Stomach (tissue), 19 donors: ENCODE measurements at places on chromosomes 4 and X. TPM values are rescaled to one million over a fixed set of nuclear protein-coding genes. Genes with fewer than 3 reads are reported as not detected.

Gene SLC4A4
- 54.9 TPM for total RNA-seq

Gene F9
- total RNA-seq: not detected

Gene LDB2
- total RNA-seq: 11.0 TPM

Gene PPP2R3B
- total RNA-seq: 15.8 TPM

Gene TBC1D8B
- total RNA-seq: 7.7 TPM

- no peak overlapping the region for H3K4me3 ChIP-seq
- no peaks in the 10 kb centered on the region for H3K27me3 ChIP-seq
- H3K27ac ChIP-seq: no peak overlapping the region
Measured at GRCh38 chr4:158993891-158994290, 109.0 kb upstream of the RAPGEF2 start.

GRCh38 chr4:108488865-108489264 is 131.5 kb upstream of the RPL34 start:
- H3K27ac ChIP-seq: no peak overlapping the region
- H3K36me3 ChIP-seq: no peaks in the 10 kb centered on the region
- no peaks in the 10 kb centered on the region for H3K27me3 ChIP-seq
- no peak for DNase-seq
- no peak overlapping the region for H3K4me3 ChIP-seq
- H3K4me1 ChIP-seq: no peaks in the 10 kb centered on the region

Gene RBM3
- 195 TPM for total RNA-seq

DNA sequence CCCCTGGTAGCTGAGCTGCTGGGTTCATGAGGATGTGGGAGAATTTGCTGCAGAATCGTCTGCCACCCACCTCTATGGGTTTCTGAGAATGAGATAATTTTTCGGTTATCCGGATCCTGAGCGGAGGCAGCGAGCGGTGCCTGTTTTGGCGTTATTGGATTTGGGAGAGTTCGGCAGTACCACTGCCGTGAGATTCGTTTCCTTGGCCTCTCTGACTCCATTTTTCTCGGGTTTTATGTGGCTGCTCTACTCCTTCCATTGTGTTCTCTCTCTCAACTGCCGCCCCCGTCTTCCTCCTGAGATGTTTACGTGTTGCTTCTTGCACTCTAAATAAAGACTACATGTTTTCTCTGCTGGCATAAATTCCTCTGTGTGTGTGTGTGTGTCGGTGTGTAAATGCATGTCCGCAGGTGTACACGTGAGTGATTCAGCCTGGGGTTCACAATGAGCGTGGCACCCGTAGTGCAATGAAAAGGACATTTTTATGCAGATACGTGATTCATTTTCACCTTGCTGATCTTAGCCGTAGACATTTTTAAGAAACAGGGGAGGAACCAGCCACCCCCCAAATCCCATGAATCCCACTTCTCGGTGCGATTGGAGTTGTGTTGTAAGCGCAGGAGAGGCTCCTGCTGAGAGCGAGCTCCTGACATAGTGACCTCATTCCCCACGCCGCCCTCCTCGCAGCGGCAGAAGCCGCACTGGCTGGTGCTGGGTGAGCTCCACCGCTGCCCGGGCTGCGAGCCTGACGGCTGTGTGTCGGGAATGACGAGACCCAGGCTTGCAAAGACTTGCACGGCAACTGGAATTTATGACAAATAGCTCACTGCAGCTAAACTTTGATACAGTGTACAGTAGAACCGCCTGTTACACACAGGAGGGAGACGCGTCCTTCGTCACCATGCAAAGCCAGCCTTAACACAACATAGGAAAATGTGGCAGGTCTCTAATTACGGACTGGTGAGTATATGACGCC is 82.2 kb downstream of the STOX2 start:
- no peaks in the 10 kb centered on the region for H3K36me3 ChIP-seq
- no peaks in the 10 kb centered on the region for H3K27me3 ChIP-seq
- peak overlapping the region; percentile 38 for H3K4me3 ChIP-seq

- DNase-seq: no peak
- no peaks in the 10 kb centered on the region for H3K4me1 ChIP-seq
- H3K4me3 ChIP-seq: no peak overlapping the region
Measured at GRCh38 chr4:168337550-168337940, 19.0 kb upstream of the DDX60 start.

DNA sequence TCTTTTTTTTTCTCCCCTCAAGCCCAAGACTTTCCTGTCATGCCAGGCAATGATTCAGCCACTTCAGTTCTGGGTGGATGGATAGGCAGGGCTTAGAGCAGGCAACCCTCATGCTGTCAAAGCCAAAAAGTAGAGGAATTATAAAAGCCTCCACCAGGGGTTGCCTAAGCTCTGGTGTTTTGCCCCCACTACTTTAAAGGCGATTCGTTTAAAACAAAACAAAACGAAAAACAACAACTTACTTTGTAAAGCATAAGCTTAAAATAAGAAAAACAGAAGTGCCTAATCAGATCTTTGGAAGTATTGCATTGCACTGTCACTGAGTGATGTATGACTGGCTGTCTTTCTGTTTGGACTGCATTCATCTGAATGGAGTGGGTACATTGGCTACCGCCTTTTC is 5.3 kb upstream of the IDS start:
- no peaks in the 10 kb centered on the region for H3K27me3 ChIP-seq
- H3K27ac ChIP-seq: no peak overlapping the region
- no peaks in the 10 kb centered on the region for H3K36me3 ChIP-seq
- H3K4me1 ChIP-seq: no peaks in the 10 kb centered on the region

GRCh38 chr4:155094201-155094820 is 114.1 kb upstream of the NPY2R start:
- H3K4me1 ChIP-seq: peaks cover 9% of the 10 kb centered on the region
- no peaks in the 10 kb centered on the region for H3K27me3 ChIP-seq
- H3K36me3 ChIP-seq: no peaks in the 10 kb centered on the region

DNA sequence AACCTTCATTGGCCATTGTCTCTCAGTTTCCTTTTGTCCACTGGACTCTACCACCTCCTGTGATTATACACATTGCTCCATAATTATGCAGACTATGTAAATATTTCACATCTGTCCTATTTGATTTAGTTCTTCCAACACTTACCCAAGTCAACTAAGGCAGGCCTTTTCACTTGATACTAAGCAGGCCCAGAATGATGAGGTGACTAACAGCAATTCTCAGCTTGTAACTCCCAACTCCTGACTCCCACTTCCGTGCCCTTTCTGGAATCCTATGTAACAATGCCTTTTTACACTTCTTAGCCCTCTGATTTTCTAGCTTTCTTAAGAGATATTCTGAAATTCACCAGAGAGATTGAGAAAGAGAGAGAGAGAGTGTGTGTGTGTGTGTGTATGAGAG is 6.6 kb downstream of the PAK3 start:
- H3K27ac ChIP-seq: no peak overlapping the region
- H3K27me3 ChIP-seq: no peaks in the 10 kb centered on the region
- no peak overlapping the region for H3K4me3 ChIP-seq
- DNase-seq: no peak
- H3K36me3 ChIP-seq: no peaks in the 10 kb centered on the region

DNA sequence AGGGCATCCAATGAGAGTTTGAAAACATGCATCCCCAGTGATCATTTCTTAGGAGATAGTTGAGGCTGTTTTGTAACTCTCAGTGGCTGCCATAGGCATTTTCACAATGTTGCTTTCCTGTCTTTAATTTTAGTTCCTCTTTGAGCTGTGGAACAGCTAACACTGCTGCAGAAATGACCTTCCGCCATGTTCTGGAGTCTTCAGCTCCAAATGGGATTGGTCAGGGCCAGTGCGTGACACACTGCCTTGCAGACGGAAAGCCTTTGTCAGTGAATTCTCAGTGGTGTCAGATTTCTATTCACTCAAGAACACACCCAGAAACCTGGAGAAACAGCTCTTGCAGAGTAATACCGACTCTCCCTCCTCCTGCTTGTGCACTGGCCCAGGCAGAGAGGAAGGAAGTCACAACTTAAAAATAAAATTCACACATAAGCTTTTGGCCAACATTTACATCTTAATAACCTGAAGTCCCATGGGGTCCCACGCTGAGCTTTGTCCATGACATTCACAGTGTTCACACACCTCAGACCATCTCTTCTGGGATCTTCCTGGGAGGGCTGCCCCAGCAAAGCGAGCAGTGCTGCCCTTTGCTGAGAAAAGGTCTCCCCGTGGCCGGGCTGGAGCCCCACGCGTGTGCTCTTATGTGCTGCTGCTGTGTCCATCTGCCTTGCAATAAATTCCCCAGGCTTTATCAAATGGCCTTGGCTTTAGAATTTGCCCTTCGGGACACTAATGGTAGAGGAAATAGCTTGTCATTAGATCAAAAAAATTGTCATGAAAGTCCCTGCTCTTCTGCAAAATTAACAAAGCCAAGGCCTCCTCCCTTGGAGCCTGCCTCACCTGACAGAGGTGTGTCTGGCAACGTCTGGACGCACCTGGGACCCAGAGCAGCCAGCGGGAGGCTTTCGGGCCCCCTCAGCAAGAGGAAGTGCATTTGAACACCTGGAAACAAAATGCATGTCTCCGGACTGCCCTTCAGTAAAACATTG is 126.8 kb downstream of the IRF2 start:
- peak; percentile 94 for DNase-seq
- peaks cover 34% of the 10 kb centered on the region for H3K4me1 ChIP-seq
- no peaks in the 10 kb centered on the region for H3K36me3 ChIP-seq
- peak overlapping the region; percentile 97 for H3K27ac ChIP-seq

GRCh38 chr4:173960398-173960797 is 323.1 kb downstream of the FBXO8 start:
- no peaks in the 10 kb centered on the region for H3K27me3 ChIP-seq
- no peak for DNase-seq
- H3K4me1 ChIP-seq: no peaks in the 10 kb centered on the region

Gene SHROOM2
- 8.5 TPM for total RNA-seq

Gene EDA
- total RNA-seq: 26.1 TPM

- no peaks in the 10 kb centered on the region for H3K27me3 ChIP-seq
- H3K27ac ChIP-seq: no peak overlapping the region
Measured at GRCh38 chr4:118397623-118397979, 44.8 kb upstream of the PRSS12 start.

DNA sequence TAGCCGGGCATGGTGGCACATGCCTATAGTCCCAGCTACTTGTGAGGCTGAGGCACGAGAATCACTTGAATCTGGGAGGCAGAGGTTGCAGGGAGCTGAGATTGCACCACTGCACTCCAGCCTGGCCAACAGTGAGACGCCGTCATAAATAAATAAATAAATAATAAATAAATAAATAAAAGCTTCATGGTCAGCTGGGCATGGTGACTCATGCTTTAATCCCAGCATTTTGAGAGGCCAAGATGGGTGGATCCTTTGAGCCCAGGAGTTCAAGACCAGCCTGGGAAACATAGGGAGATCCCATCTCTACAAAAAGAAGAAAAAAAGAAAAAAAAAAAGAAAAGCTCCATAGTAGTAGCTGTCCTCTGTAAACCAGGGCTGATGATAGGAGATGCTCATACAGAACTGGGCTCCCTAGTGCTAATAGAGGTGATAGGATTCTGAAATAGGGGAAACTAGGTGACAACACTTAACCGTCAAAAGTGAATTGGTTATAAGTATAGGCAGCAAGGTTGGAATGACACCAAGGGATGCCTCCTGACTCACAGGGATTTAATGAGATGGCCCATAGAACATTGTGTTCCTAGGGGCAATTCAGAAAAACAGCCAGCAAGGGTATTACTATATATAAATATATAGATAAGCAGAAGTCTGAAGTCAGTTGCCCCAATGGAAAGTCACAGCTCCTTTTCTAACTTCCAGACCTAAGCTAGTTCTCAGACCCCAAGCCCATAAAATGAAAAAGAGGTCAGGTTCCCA is 41.8 kb upstream of the ARHGEF6 start:
- H3K27me3 ChIP-seq: no peaks in the 10 kb centered on the region
- no peak for DNase-seq
- H3K4me3 ChIP-seq: no peak overlapping the region

Gene SERPINA7
- total RNA-seq: not detected

GRCh38 chrX:111052478-111052877 is 43.5 kb upstream of the PAK3 start:
- DNase-seq: no peak
- H3K4me3 ChIP-seq: no peak overlapping the region
- no peaks in the 10 kb centered on the region for H3K27me3 ChIP-seq
- H3K36me3 ChIP-seq: no peaks in the 10 kb centered on the region
- no peaks in the 10 kb centered on the region for H3K4me1 ChIP-seq

Gene SASH3
- 3.5 TPM for total RNA-seq

GRCh38 chr4:24995346-24995919 is 35.3 kb downstream of the LGI2 start:
- no peak for DNase-seq
- H3K27ac ChIP-seq: no peak overlapping the region
- no peaks in the 10 kb centered on the region for H3K27me3 ChIP-seq

Gene KDR
- total RNA-seq: 17.1 TPM

- no peak overlapping the region for H3K4me3 ChIP-seq
- no peak for DNase-seq
- H3K27ac ChIP-seq: no peak overlapping the region
- H3K27me3 ChIP-seq: no peaks in the 10 kb centered on the region
- no peaks in the 10 kb centered on the region for H3K4me1 ChIP-seq
Measured at GRCh38 chrX:43743100-43743822, 87.2 kb downstream of the MAOA start.

DNA sequence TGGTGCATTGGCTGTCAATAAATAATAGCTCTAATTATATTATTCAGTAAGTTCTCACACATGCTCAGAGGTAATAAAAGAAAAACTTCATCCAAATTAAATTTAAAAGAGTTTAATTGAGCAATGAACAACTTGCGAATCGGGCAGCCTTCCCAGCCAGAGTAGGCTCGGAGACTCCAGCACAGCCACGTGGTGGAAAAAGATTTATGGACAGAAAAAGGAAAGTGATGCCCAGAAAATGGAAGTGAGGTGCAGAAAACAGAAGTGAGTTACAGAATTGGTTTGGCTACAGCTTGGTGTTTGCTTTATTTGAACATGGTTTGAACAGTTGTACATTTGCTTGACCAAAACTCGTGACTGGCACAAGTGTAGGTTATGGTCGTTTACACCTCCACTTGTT is 13.6 kb upstream of the BOD1L1 start:
- H3K4me1 ChIP-seq: peaks cover 6% of the 10 kb centered on the region
- no peak for DNase-seq
- no peaks in the 10 kb centered on the region for H3K36me3 ChIP-seq
- H3K4me3 ChIP-seq: no peak overlapping the region
- no peak overlapping the region for H3K27ac ChIP-seq

DNA sequence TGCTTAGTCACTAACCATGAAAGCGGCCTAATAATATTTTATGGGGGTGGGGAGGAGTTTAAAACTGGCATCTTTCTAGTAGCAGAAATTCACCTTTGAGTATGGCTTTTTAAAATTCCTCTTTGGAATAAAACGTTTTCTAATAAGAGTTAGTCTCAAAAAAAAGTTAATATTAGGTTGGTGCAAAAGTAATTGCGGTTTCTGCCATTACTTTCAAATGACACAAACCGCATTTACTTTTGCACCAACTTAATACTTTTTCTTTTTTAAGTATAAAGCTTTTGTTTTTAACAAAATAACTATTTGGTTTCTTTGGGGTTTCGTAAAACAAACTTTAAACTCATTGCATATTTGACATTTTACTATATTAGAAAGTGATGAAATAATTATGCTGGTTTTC is 68.4 kb downstream of the FBXO8 start:
- H3K27me3 ChIP-seq: peaks cover 11% of the 10 kb centered on the region
- H3K36me3 ChIP-seq: no peaks in the 10 kb centered on the region
- DNase-seq: no peak
- no peak overlapping the region for H3K27ac ChIP-seq

- peaks cover 55% of the 10 kb centered on the region for H3K36me3 ChIP-seq
- DNase-seq: no peak
- no peaks in the 10 kb centered on the region for H3K27me3 ChIP-seq
- H3K4me3 ChIP-seq: no peak overlapping the region
- no peaks in the 10 kb centered on the region for H3K4me1 ChIP-seq
- no peak overlapping the region for H3K27ac ChIP-seq
Measured at GRCh38 chr4:84790769-84791565, 175.5 kb downstream of the WDFY3 start.
